ENCODE measurements at places on chromosomes 1 and 21.

- no peak for DNase-seq
Observed at GRCh38 chr1:984476-984814, 2.6 kb upstream of the PERM1 start.

DNA sequence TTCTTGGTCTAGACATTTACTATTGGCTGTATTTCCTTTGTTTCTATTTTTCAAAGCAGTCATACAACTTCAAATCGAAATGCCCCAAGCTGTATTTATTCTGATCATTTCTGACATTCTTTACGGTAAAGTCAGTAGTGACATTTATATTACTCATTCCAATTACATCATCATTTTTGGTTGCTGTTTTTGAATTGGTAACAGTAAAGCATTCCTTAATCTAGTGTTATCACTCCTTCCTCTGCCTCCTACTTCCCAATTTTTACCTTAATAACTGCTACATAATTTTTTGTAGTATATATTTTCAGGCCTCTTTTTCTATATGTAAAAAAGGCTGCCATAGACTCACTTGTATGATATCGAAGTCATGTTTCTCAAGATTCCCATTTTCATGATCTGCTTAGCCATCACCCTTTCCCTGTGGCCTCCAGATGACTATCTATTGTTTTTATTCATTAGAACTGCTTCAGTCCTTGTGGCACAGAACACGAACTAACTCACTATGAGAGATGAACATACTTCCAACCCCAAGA, 167.2 kb downstream of the RUNX1 start:
- no peak for DNase-seq

DNA sequence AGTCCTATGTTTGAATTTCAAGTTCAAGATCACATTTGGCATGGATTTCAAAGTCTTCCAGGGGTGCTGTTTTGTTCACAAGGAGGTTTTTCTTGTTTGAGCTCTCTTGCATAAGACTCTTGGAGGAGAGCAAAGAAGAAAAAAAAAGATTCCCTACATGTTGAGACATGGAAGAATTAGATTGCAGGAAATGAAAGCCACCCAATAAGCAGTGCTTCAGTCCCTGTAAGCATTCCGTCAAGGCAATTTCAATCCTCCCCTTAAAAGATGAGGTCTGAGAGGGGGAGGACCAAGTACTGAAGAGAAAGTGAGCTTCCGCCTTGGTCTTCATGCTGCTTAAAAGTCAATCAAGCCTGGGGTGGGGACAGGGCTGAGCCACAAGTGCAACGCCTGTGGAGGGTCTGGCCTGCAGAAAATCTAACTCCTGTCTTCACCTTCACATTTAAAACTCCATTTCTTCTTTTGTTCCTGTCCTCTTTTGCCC, 50.2 kb downstream of the LPAR3 start:
- DNase-seq, result no peak

DNA sequence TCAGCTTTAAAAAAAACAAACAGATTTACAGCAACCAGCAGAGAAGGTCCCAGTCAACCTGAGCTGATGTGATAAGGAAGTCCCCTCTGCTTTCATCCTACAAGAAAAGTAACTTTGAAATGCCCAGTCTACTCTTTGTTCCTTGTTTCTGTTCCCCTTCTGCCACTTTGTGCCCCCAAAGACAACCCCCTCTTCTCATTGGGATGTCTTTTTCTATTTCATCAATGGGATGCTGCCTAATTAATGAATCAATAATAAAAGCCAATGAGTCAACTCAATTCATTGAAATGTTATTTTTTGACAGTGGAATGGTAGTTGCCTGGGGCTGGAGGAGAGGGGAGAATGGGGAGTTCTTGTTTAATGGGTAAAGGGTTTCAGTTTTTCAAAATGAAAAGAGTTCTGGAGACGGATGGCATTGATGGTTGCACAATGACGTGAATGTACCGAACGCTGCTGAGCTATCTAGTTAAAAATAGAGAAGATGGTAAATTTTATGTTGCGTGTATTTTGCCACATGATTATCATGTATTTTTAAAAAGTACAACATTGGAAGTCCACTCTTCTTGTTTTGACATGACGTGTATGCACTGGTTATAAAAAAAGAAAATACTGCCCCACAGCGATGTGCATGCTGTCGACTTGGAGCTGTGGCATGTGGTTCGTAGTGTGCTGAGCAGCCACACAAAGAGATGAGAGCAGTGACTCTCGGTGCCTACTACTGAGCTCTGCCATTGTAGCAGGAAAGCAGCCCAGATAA, 22.4 kb upstream of the PADI2 start:
- no peak for DNase-seq

GRCh38 chr1:1171161-1171545, 2.5 kb upstream of the TTLL10 start:
- no peak for DNase-seq
